Stimulated activated CD4-positive, alpha-beta T cell treated with anti-CD3 and anti-CD28 coated beads, Interleukin-2, amount 100 ng/mL, for 24 hours (primary cell): ENCODE measurements at places on chromosomes 2 and 18.

DNA sequence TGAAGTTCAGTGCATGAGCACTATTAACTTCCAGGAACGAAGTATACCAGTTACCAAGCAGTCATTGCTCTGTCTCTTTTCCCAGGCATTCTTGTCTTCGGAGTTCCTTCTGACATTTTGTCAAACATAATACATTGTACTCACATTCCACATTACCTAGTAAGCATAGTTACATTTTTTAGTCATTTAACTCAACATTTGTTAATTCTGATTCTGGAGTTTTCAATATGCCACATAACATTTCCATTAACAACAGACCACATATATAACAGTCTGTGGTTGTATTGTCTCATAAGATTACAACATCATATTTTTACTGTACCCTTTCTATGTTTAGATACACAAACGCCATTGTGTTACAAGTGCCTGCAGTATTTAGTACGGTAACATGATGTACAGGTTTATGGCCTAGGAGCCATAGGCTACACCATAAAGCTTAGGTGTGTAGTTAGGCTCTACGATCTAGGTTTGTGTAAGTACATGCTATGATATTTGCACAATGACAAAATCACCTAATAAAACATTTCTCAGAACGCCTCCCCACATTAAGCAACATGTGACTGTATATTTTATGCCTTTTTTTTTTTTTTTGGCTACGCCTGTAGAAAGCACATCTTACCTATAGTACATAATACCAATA, 187.1 kb downstream of the DYM start:
- no peak for DNase-seq

- no peak for DNase-seq
These were observed 8.8 kb downstream of the DYSF start for GRCh38 chr2:71462056-71462605.

GRCh38 chr2:219531639-219532377, 11.8 kb downstream of the CHPF start:
- no peak for DNase-seq

- no peak for DNase-seq
These were observed 49.8 kb downstream of the PLEK start for GRCh38 chr2:68414876-68415275.

- DNase-seq: no peak
These were observed 96.2 kb downstream of the RAD51AP2 start for GRCh38 chr2:17422061-17422460.

DNA sequence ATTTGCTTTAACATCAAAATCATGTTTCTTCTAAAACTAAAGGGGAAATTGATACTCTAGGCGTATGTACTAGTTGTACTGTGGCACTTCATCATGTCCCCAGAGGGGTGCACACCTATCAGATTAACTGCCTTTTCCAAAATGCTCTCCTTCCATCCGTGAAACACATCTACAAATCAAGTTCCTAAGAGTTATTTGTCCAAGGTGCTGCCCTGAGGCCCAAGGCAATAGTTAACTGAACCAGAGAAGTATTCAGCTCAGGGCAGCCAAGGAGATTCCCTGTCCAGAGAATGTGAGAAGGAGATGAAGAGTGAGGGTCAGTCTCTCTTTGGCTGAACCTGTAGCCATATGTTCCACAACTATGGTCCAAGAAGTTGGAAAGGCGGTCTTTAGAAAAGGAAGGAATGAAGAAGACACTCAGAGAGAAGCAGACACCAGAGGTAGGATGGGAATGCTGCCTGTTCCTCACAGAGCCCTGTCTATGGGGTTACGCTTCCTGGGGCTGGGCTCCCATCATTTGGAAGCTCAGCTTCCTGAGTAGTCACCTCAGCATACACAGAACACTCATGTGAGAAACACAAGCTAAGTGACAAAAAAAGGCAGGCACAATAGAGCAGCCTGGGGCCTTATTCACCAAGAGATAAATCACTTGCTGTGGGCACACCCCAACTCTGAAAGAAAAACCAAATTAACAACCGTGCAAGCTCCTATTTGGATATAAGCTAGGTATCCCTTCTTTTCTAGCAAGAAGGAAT, 55.6 kb downstream of the ANKRD44 start:
- DNase-seq: no peak

- DNase-seq: no peak
These were observed 24.0 kb upstream of the COLEC12 start for GRCh38 chr18:524466-524865.

- no peak for DNase-seq
These were observed 27.7 kb downstream of the TMEM182 start for GRCh38 chr2:102789349-102790090.

DNA sequence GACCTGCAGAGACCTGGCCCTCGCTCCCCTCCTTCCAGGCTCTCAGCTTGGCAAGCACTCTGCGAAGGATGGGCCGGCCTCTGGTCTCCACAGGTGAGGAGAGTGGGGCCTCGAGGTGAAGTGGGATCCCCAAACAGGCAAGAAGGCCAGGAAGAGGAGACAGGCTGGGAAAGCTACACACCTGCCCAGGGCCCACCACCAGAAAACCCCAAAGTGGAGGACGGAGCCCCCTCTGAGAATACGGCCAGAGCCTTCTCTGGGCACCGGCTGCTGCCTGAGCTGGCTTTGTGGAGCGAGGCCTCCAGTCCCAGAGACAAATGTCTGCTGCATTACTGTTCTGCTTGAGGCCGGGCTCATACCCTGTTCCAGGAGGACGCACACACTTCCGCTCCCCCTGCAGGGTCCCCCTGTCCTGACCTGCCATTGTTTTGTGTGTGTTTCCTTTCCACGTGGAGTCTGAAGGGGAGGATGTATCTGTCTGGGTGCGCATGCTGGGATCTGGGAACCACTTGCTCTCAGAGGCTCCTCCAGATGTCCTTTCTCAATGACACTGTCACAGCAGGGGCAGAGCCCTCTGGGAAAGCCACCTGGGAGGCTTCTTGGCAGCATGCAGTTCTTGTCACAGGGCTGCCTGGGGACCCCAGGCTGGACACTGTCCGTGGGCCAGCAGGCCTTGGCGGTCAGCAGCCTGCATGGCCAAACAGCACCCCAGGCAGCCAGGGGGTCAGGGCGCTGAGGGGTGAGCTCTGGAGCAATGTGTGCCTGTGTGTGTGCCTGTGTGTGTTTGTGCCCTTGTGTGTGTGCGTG, 20.8 kb downstream of the KCNF1 start:
- no peak for DNase-seq

- no peak for DNase-seq
These were observed 279.8 kb upstream of the SLC14A2 start for GRCh38 chr18:45335282-45336043.

- no peak for DNase-seq
These were observed 682.7 kb upstream of the FANCL start for GRCh38 chr2:58923869-58924268.

DNA sequence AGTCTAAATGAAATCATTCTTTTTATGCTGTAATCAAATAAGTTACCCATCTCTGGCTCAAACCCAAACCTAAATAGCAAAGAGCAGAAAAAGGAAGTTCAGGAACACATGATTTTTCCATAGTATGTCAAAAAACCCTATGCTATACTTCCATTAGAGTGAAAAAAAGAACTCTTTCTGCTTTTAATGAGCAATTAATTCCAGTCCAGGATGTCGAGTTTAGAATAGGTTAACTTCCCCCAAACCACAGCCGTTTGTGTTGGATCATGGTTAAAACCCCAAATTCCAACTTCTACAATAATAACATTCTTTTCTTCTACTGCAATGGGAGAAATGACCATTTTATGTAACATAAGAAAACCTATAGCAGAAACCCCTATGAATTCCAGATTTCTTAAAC, 171.1 kb upstream of the NRP2 start:
- DNase-seq: no peak

DNA sequence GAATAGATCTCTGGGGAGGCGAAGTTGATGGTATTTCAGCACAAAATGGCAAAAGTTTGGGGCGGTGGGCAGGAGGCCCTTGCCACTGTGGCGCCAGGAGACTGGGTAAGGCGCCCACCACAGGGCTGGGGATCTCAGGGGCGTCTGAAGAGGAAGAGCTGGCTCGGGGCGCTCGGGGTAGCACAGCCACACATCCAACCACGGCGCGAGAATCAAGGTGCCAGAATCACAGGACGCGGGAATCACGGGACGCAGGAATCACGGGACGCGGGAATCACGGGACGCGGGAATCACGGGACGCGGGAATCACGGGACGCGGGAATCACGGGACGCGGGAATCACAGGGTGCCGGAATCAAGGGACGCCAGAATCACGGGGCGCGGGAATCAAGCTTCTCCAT, 174.4 kb downstream of the TMEM18 start:
- DNase-seq: no peak

DNA sequence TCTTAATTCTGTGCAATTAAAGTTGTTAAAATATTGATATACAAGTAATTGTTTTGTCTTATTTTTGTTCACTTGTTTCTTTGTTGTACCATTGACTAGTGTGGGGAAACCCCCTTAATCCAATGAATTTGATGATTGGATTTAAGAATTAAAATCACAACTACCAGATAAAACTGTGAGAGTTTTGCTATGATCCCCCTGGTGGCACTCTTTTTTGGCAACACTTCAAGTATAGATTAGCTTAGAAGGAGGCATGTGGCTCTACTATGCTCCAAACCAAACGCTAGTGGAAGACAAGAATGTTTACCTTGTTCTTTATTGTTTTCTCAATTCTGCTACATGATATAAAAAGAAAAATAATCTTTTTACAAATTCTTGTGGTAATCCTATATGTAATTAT, 477.8 kb upstream of the ETAA1 start:
- DNase-seq: no peak

- DNase-seq: no peak
These were observed 32.3 kb downstream of the NCK2 start for GRCh38 chr2:105777031-105777482.

- DNase-seq: peak; percentile 63
These were observed 519 bp downstream of the TEX261 start for GRCh38 chr2:70994009-70994698.

DNA sequence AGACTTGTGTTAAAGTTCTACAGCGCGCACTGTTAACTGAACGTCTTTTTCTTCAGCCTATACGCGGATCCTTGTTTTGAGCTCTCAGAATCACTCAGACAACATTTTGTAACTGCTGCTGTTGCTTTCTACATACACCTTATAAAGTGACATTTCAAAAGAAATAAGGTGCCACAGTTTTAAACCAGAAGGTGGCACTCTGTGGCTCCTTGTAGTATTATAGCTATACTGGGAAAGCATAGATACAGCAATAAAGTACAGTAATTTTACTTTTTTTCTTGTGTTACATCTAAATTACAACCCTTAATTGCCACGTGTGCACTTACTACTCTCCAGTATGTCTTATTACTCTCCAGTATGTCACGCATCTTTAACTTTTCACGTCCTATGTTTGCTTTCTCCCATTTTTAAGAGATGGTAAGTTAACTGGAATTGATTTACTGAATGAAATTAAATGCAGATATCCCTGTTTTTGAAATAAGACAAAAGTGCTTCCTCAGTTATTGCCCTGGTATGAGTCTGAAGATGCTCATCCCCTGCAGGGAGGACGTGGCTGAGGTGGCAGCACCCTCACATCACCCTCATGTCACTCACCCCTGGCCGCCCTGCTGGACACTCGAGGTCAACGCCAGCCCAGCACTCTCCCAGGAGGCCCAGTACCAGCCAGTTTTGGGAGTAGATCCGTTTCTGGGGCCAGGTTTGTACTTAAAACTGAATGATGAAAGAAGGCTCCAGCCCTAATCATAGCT, 37.8 kb downstream of the GORASP2 start:
- DNase-seq: no peak

GRCh38 chr2:206004004-206004693, 81.8 kb downstream of the INO80D start:
- peak; percentile 18 for DNase-seq

DNA sequence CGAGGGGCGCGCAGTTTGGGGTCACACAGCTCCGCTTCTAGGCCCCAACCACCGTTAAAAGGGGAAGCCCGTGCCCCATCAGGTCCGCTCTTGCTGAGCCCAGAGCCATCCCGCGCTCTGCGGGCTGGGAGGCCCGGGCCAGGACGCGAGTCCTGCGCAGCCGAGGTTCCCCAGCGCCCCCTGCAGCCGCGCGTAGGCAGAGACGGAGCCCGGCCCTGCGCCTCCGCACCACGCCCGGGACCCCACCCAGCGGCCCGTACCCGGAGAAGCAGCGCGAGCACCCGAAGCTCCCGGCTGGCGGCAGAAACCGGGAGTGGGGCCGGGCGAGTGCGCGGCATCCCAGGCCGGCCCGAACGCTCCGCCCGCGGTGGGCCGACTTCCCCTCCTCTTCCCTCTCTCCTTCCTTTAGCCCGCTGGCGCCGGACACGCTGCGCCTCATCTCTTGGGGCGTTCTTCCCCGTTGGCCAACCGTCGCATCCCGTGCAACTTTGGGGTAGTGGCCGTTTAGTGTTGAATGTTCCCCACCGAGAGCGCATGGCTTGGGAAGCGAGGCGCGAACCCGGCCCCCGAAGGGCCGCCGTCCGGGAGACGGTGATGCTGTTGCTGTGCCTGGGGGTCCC, at the start of gene ITGA4:
Gene ITGA4 (plus strand): TSS at position 266 of the 620 bp plus-strand sequence. CDS start 269 bp downstream, at position 535.
- peak; percentile 89 for DNase-seq

DNA sequence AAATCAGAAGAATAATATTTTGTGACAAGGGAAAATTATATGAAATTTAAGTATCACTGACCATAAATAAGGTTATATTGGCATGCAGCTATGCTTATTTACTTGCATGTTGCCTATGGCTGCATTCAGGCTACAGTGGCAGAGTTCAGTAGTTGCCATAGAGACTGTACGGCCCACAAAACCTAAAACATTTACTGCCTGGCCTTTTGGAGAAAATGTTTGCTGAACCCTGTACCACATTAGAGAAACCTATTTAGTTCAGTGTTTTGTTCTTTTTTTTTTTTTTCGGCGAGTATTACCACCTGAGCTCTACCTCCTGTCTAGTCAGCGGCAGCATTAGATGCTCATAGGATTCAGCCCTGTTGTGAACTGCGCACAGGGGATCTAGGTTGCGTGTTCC, 163.7 kb downstream of the MCFD2 start:
- DNase-seq: no peak

GRCh38 chr2:43637030-43637803, at the start of gene PLEKHH2:
Gene PLEKHH2, plus strand, starts transcription at chr2:43637260. Its CDS starts 7,414 bp downstream, at chr2:43644674.
- DNase-seq: peak; percentile 90

DNA sequence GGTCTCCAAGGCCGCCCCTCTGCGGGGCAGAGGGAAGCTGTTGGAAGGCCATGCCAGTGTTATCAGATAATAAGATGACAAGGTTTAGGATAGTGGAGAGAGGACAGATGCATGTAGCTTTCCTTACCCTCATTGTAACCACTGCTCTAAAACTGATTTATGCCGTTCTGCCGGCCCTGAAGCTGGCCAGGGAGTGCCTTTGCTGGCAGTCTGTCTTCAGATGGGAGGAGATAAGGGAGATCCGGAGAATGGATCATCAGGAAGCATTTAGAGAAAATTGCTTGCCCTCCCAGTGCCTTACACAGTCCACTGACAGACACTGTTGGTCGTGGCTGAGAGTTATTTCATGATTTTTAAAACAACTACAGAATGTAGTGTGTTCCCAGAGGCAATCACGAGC, 35.4 kb upstream of the MYO3B start:
- no peak for DNase-seq
